ENCODE measurements at places on chromosomes 12 and 14. TPM values are rescaled to one million over a fixed set of nuclear protein-coding genes. Genes with fewer than 3 reads are reported as not detected.
A peak's percentile ranks its signal among the peaks of the same experiment; 100 is the strongest.

DNA sequence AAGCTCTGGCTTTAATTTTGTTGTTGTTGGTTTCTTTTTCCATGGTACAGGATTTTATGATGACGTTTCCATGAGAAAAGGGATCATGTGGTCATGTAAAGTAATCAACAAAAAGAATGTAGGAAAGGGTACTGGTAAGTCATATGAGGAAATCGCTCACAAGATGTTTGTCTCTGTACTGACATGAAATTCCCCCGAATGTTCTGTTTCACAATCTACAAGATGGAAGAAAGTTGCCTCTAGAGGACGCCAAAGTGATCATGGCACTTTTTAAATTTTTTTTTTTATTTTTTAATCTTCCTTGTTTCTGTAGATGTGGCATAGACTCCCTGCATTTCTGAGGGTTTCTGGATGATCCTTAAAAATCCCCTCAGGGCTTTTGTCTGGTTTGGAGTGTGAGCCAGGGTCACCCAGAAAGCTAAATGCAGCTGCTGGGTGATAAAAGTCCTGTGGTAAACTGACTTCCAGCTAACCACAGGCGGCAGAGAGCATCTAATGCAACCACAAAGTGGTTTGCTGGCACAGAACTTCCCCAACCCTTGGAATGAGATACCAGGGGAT, 393.5 kb downstream of the CCDC91 start:
- DNase-seq = peak; percentile 19
- no peak overlapping the region for H3K27ac ChIP-seq
- no peaks in the 10 kb centered on the region for H3K27me3 ChIP-seq
- H3K4me3 ChIP-seq = no peak overlapping the region
- no peaks in the 10 kb centered on the region for H3K36me3 ChIP-seq

GRCh38 chr12:39764944-39765560, 145.4 kb upstream of the ABCD2 start:
- no peak overlapping the region for H3K4me3 ChIP-seq
- no peaks in the 10 kb centered on the region for H3K27me3 ChIP-seq
- no peak overlapping the region for H3K27ac ChIP-seq
- H3K4me1 ChIP-seq = no peaks in the 10 kb centered on the region
- peak; percentile 43 for DNase-seq
- no peaks in the 10 kb centered on the region for H3K36me3 ChIP-seq

DNA sequence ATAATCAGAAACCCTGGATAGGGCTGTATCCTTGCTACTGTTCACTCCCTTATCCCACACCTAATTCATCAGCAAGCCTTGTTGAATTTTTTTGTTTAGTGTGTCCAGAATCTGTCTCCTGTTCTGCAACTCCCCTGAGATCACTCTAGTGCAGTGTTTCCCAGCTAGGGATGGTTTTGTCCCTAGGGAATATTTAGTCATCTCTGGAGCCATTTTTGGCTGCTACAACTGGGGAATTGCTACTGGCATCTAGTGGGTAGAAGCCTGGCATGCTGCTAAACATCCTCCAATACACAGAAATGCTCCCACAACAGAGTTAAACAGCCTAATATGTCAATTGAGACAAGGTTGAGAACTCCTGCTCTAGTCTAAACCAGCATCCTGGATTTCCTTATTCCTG, 248.0 kb downstream of the NPAS3 start:
- no peaks in the 10 kb centered on the region for H3K36me3 ChIP-seq
- H3K4me1 ChIP-seq = no peaks in the 10 kb centered on the region
- no peak overlapping the region for H3K4me3 ChIP-seq
- no peak overlapping the region for H3K27ac ChIP-seq

GRCh38 chr12:75862692-75863471, 168.7 kb downstream of the PHLDA1 start:
- H3K36me3 ChIP-seq = no peaks in the 10 kb centered on the region
- H3K4me3 ChIP-seq = no peak overlapping the region
- peak overlapping the region; percentile 62 for H3K27ac ChIP-seq

DNA sequence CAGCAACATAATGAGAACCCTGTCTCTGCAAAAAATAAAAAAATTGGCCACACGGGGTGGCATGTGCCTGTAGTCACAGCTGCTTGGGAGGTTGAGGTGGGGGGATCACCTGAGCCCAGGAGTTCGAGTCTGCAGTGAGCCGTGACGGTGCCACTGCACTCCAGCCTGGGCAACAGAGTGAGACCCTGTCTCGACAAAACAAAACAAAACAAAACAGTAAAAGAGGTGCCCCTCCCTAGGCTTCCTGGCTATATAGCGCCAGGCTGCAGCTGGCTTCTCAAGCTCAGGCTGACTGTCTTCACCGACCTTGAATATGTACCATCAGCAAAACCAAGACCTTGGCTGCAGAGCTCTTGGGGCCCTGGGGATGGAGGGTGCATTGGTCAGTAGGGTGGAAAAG, 29.4 kb downstream of the TSPAN9 start:
- H3K27ac ChIP-seq = no peak overlapping the region
- H3K27me3 ChIP-seq = no peaks in the 10 kb centered on the region
- no peak overlapping the region for H3K4me3 ChIP-seq
- H3K4me1 ChIP-seq = peaks cover 8% of the 10 kb centered on the region
- no peak for DNase-seq

DNA sequence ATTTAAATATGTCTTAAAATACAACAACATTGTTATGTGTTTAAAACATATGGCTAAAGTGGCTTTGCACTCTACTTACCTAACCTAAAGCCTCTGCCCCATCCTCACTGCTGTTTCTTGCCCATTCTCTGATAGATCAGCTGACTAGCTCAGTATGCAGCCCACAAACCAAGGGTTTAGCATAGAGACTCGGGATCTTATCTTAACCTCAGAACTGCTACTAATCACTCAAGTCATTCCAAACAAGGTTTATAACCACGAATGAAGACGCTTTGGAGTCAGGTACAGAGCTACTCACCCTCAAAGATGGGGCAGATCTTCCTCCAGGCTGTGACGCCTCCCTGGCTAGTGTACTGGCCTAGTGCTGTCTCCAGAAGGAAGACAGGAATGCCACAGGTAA, 19.3 kb downstream of the SLC6A13 start:
- H3K4me3 ChIP-seq = no peak overlapping the region
- peaks cover 3% of the 10 kb centered on the region for H3K27me3 ChIP-seq
- DNase-seq = no peak
- H3K4me1 ChIP-seq = no peaks in the 10 kb centered on the region
- H3K36me3 ChIP-seq = no peaks in the 10 kb centered on the region

GRCh38 chr14:52025310-52025709, 36.0 kb downstream of the RTRAF start:
- peaks cover 19% of the 10 kb centered on the region for H3K36me3 ChIP-seq
- H3K4me3 ChIP-seq = no peak overlapping the region
- peak; percentile 98 for DNase-seq
- peak overlapping the region; percentile 64 for H3K27ac ChIP-seq
- no peaks in the 10 kb centered on the region for H3K27me3 ChIP-seq

The ADAMTS20 gene
- total RNA-seq = not detected

The SART3 gene
- total RNA-seq = 157 TPM

The VWF gene
- total RNA-seq = 0.26 TPM

The RPGRIP1 gene
- total RNA-seq = under 0.01 TPM

The BDKRB2 gene
- 43.9 TPM for total RNA-seq

All from fibroblast of lung (primary cell).